Activated T-helper 17 cell treated with anti-CD3 and anti-CD28 coated beads, Interleukin-2, amount 50 U/mL, for 72 hours (primary cell): ENCODE measurements at places on chromosomes 16 and 17.

- no peak for ATAC-seq
Observed at GRCh38 chr16:82137822-82138167, 32.2 kb downstream of the MPHOSPH6 start.

- no peak for ATAC-seq
Observed at GRCh38 chr17:6780001-6780400, 4.0 kb downstream of the FBXO39 start.

GRCh38 chr17:28174352-28175046, 132.0 kb downstream of the NLK start:
- peak; percentile 49 for ATAC-seq

DNA sequence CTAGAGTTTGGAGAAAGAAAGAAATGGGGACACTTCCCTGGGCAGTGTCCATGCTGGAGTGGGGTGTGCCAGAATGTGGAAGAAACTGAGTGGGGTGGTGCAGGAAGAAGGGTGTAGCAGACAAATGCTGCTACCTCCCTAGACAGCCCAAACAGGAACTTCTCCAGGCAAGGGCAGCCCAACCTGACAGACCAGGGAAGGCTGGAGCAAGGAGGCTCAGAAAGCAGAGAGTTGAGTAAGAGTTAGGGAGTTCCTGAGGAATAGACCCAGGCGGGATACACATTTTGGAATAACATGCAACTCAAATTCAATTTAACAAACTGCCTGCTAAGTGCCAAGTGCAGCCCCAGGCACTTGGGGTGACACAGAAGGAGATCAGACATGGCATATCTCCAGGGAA, 1.0 kb upstream of the MYO18A start:
- no peak for ATAC-seq

DNA sequence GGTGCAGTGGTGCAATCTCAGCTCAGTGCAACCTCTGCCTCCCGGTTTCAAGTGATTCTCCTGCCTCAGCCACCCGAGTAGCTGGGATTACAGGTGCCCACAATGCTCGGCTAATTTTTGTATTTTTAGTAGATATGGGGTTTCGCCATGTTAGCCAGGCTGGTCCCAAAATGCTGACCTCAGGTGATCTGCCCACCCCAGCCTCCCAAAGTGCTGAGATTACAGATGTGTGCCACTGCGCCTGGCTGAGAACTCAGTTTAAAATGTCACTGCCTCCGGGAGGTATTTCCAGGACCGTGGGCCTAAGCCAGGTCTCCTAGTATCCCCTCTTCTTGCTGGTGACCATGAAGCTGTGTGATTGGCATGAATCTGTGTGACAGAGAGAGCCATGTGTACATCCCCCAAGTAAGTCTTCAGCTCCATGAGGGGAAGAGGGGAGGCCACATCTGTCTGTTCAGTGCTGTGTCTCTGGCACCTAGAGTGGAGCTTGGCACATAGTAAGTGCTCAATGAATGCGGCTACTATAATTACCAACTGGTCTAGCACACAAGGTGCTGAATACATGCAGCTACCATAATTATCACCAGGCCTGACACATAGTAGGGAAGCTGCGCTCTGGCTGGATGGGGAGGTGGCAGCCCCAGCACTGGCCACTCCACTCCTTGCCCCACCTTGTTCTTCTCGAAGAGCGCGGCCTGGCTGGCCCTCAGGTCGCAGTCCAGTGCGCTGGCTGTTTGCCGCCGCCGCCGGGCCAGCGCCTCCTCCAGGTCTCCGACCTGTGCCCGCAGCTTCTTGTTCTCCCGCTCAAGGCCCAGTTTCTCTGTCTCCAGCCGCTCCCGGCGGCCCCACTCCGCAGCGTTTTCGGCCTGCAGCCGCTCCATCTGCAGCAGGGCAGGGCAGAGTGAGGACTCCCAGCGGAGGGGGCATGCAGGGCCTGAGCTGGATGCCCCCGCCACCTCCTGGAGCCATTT, 18.7 kb downstream of the CCDC102A start:
- no peak for ATAC-seq

- ATAC-seq, result no peak
Observed at GRCh38 chr16:83967838-83968305, at the start of gene NECAB2. Gene NECAB2, plus strand, starts transcription at chr16:83968244. Its CDS starts 405 bp downstream, at chr16:83968649.

DNA sequence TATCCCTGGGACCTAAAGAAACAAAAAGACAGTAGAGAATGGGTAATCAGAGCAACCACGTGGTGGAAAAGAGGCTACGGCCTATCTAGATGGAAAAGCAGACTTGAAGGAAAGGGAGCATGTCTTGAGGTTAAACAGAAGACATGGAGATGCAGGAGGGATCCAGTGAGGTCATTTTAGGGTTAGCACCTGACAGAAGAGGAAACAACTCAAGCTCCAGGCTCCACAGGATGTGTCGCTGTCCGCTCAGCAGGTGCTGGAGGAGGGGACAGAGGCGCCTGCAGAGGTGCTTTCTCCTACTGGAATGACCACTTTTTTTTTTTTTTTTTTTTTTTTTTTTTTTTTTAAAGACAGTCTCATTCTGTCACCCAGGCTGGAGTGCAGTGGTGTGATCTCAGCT, 47.5 kb upstream of the CLEC3A start:
- no peak for ATAC-seq

DNA sequence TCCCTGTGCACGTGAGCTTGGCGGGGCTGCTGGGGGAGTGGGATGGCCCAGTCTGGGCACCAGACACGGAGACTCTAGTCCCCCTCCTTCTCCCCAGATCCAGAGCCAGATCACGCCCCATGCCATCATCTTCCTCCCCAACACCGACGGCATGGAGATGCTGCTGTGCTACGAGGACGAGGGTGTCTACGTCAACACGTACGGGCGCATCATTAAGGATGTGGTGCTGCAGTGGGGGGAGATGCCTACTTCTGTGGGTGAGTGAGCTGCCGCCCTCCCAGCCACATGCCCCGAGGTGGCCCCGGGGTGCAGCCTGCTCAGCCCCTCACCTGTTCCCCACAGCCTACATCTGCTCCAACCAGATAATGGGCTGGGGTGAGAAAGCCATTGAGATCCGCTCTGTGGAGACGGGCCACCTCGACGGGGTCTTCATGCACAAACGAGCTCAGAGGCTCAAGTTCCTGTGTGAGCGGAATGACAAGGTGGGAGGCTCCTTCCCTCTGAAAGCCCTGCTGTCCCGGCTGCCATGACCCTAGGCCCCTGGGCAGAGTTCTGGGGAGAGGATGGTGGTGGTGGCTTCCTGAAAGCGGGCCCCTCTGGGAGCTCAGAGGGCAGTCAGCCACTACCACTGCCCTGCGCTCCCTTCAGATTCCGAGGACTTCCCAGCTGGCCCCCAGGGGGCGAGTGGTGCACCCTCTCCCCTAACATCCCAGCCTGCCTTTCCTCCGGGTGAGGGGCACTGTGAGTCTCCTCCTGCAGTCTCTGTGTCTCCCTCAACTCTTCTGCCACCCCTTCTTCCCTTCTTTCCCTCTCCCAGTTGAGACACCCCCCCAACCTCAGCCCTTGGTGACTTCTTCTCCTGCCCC, 2.8 kb upstream of the C17orf107 start:
- no peak for ATAC-seq

DNA sequence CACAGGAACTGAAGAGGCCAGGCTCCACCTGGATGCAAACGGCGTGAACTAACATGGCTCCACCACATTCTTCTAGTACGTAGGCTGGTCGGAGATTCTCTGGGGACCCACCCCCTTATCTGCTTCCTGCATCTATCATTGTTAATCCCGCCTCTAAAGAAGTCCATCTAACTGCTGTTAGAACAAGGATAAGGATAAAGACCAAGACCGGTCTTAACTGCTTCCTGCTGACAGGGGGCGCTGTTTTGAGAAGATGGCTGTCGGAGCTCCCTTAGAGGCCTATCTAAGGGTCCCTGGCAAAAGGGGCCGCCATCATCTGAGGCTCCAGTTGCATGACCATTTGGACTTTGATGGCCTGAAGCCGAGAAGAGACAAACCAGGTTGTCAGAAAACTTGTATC, 25.8 kb upstream of the TNFSF12 start:
- ATAC-seq, result peak; percentile 76

DNA sequence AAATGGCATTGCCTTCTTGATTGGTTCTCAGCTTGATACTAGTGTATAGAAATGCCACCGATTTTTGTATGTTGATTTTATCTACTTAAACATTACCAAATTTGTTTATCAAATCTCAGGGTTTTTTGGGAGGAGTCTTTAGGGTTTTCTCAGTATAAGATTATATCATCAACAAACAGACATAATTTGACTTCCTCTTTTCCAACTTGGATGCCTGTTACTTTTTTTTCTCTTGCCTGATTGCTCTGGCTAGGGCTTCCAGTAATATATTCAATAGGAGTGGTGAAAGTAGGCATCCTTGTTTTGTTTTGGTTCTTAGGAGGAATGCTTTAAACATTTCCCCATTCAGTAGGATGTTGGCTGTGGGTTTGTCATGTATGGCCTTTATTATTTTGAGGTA, 29.1 kb downstream of the EFCAB13 start:
- no peak for ATAC-seq

DNA sequence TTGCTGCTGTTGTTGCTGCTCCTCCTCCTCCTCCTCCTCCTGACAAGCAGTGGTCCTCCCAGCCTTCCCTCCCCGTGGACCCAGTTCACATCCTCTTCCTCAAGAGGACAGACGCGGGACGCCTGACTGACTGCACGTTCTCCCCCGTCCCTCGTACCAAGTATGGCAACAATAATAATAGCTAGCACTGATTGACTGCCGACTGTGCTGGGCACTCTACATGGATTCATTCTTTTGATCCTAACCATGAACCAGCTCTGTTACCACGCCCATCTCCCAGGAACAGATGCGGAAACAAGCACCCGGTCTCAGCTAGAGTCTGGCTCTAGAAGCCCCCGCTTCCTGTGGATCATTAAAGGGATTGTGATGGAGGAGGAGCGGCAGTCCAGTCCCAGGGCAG, 78.0 kb downstream of the GNAO1 start:
- no peak for ATAC-seq

DNA sequence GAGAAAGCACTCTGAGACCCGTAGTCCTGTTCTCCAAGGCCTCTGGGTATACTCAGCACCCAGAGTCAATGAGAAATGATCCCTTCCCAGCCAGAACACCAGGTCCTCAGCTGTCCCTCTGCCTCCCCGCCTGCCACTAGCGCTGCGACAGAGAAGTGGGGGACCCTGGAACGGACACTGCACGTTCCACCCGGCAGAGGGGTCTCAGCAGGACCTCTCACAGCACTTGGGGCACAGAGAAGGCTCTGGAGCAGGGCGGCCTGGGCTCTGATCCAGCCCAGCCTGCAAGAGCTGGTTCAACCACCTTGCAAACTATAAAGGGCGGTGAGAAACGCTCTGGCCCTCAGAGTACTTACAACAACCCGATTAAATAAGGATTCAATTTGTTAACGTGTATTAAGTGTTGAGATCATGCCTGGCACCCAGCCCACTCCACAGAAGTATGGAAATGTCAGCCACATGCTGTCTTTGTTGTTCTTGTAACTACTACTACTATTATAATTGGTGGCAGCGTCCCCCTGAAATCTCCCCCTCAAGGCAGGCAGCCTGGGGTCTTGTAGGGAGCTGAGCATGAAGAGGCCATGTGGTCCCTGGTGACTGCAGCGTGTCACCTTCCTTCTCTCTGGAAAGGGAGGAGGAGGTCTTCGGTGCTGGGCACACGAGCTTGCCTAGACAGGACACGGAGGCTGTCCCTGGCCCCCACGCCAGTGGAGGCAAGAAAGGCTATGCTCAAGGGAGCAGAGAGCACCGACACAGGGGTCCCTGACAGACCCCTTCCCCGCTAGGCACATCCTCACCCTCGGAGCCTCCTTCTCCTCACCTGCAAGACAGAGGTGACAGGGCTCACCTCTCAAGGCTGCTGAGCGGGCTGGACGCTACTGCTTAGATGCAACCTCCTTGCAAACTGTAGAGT, 2.4 kb downstream of the OSGIN1 start:
- no peak for ATAC-seq

- peak; percentile 55 for ATAC-seq
Observed at GRCh38 chr17:48597778-48598631, 4.4 kb upstream of the HOXB5 start.

DNA sequence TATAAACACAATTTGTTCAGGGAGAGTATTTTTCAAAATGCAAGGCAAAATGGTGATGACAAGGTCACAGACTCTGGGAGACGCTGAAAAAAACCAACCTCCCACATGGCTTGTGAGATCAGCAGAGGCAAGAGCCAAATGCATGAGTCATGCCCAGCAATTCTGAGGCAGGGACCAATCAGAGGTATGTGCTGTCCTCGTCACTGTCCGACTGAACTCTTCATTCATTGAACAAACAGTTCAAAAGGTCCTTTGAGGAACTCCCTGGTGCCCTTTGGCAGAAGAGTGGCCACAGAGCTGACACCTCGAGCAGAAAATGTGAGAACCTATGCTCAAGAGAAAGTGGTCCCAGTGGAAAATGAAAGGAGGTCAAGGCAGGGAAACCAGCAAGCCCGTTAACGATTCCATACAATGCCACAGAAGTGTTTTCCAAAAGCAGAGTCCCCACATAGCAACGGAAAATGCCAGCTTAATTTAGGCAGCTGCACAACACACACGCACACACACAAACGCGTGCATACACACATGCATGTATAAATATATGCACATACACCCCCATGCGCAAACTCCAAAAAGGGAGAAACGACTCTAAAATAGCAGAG, 50.9 kb downstream of the CDH11 start:
- no peak for ATAC-seq

- ATAC-seq, result no peak
Observed at GRCh38 chr17:2065949-2066400, 11.1 kb downstream of the HIC1 start.

GRCh38 chr17:78676412-78677302, 99.5 kb upstream of the DNAH17 start:
- ATAC-seq, result no peak

DNA sequence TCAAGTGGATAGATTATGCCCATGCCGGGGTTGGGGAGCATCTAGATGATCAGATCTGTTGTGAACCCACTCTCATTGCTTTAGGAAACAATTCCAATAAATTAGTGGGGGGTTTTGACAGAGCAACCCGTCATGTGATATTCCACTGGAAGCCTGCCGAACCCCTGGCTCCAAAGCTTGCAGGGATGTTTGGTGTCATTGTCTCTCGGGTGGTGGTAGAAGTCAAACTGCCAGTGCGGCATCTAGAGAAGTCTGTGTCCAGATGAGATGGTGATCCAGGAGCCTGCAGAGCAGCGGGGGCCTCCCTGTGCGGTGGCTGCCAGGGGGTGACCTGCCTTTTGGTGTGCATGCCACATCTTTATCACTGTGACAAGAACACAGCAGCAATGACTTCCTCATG, 91.7 kb downstream of the SHISA6 start:
- no peak for ATAC-seq

GRCh38 chr17:80677214-80677756, 132.6 kb downstream of the RPTOR start:
- ATAC-seq, result peak; percentile 25

DNA sequence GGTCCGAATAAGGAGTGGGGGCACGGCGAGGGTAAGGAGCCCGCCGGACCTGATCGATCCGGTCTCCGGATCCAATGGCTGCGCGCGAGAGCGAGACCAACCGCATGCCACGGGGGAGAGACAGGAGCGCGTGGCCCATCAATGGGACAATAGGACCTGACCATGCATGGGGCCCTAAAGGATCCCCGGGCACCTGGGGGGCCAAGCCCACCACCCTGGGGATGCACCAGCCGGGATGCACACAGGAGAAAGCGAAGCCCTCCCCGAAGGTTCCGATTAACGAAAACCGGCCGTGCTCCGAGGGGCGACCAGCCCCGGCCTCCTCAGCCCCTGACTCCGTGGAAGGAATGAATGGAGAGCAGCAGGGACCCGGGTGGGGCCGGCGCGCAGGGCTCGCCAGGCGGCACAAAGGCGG, 525 bp downstream of the JPT1 start:
- peak; percentile 1 for ATAC-seq

GRCh38 chr17:80942423-80943345, 49.0 kb upstream of the CHMP6 start:
- ATAC-seq, result no peak
